ENCODE measurements at places on chromosomes 7 and 10.

DNA sequence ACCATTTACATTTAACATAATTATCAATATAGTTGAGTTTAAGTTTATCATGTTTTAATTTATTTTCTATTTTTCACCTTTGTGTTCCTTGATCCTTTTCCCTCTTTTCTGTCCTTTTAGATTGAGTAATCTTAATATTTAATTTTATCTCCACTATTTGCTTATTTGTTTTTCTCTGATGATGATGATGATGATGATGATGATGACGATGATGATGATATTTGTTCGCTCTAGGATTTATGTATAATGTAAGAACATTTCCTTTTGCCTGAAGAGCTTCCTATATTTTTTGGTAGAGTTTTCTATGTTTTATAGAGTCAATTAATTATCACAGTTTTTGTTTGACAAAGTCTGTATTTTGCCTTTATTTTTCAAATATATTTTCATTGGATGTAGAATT, 104.2 kb downstream of the GLRX3 start:
- no peak for DNase-seq

DNA sequence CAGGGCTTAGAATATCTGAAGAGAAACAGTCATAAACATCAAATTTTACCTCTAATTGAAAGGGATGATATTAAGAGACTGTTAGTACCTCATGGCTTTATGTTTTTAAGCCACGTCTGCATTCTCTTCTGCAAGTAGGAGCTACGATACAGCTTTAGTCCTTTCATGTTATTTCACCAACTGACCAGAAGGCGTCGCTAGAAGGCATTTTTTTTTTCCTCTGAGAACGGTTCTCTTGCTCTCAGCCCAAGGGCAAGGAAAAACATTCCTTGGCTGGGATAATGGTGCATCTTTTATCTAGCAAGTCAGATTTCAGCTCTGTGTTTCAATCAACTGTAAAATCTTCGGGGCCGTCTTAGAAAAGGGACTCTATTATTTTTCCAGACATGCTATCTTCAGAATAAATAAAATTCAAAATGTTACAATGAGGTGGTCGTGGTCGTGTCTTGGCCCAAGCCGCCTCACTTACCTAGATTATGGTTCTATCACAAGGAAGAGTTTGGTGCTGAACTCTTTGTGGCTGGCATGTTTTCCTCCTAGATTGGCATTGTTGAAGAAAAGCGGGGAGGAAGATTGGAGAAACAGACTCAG, 41.6 kb upstream of the LYZL2 start:
- DNase-seq, result no peak

DNA sequence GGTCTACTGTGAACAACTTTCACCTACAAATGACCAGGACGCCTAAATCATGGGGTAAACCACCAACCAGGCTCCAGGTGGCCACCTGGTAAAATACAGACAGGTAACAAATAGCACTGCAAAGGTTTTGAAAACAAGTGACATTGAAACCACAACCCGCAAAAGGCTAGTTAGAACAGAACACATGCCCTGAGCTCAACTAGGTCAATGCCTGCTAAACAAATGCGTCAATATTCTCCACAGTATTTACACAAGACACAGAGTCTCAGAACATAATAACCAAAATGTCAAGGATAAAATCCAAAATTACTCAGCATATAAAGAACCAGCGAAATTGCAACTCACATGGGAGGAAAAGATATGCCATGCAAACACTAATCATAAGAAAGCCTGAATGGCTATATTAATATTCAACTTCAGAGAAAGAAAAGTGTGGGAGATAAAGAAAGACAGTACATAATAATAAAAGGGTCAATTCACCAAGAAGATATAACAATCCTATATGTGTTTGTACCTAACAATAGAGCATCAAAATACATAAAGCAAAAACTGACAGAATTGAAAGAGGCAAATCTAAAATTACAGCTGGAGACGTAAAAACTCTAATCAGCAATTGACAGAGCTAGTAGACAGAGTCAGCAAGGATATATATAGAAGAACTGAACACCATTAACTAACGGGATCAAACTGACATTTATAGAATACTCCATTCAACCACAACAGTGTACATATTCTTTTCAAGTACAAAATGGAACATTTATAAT, 47.6 kb downstream of the SMURF1 start:
- DNase-seq, result no peak

GRCh38 chr7:128458956-128459355, 3.3 kb downstream of the HILPDA start:
- DNase-seq, result no peak

GRCh38 chr7:128356546-128357216, 4.8 kb downstream of the PRRT4 start:
- DNase-seq, result no peak

GRCh38 chr7:1639532-1640175, 30.4 kb upstream of the ELFN1 start:
- DNase-seq, result no peak

DNA sequence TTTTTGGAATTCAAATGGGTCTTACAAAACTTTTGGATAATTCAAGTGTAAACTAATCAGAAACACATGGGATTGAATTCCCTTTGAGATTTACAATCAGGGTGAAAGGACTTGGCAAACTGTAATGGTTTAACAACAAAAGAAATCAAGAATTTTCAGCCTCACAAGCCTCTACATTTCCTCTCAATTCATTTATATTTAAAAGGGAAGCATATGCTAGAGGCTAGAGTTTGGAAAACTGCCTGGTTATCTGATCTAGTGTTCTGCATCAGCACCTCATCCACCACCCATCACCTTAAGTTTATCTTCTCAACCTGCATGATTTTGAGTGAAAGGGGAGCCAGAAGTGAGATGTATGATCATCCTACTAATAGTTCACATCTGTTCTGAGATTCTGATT, 120.7 kb downstream of the TES start:
- DNase-seq, result no peak

GRCh38 chr7:77626586-77627308, 69.5 kb upstream of the RSBN1L start:
- DNase-seq, result no peak

- DNase-seq, result no peak
These were observed 27.1 kb downstream of the VIPR2 start for GRCh38 chr7:159117366-159118196.

GRCh38 chr7:151095828-151096475, 9.7 kb downstream of the AGAP3 start:
- DNase-seq, result no peak

- no peak for DNase-seq
These were observed 14.4 kb downstream of the DGKI start for GRCh38 chr7:137832382-137832781.

DNA sequence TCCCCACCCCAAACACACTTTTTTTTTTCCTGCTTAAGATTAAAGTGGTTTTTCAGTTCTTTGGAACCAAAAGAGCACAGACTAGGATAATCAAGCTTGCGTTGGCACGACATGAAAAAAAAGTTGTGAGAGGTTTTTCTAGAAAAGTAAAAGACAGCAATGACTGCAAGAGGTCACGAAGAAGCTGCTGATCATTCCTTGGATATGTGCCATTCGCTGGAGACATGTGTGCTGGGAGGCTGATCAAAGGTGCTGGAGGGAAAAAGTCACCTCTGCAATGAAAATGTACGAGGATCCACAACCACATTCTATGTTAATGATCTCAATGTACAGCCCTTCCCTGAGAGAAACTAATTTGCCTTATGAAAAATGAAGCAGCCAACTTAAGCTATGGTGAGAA, 5.4 kb downstream of the AKR1B1 start:
- DNase-seq, result no peak

GRCh38 chr10:33132626-33133025, 174.6 kb upstream of the ITGB1 start:
- DNase-seq, result no peak

- no peak for DNase-seq
These were observed 329.3 kb downstream of the ELMO1 start for GRCh38 chr7:37119296-37119860.

GRCh38 chr7:45585628-45586027, 11.5 kb downstream of the ADCY1 start:
- DNase-seq, result no peak

DNA sequence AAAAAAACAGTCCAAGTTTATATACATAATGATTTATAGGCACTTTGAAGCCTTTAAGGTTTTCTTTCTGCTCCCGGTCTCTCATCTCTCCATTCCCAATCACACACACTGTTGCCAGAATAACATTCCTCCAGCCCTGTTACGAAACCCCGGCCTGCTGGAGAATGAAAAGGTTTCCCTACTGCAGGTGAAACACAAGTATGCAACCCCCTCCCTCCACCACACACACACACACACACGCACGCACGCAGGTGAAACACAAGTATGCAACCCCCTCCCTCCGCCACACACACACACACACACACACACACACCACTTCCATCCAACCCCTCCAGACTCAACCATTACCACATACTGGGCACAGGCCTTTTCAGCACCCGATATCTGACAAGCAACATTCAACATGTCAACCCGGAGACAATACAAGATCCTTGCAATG, 87.5 kb downstream of the PARD3 start:
- DNase-seq, result no peak

DNA sequence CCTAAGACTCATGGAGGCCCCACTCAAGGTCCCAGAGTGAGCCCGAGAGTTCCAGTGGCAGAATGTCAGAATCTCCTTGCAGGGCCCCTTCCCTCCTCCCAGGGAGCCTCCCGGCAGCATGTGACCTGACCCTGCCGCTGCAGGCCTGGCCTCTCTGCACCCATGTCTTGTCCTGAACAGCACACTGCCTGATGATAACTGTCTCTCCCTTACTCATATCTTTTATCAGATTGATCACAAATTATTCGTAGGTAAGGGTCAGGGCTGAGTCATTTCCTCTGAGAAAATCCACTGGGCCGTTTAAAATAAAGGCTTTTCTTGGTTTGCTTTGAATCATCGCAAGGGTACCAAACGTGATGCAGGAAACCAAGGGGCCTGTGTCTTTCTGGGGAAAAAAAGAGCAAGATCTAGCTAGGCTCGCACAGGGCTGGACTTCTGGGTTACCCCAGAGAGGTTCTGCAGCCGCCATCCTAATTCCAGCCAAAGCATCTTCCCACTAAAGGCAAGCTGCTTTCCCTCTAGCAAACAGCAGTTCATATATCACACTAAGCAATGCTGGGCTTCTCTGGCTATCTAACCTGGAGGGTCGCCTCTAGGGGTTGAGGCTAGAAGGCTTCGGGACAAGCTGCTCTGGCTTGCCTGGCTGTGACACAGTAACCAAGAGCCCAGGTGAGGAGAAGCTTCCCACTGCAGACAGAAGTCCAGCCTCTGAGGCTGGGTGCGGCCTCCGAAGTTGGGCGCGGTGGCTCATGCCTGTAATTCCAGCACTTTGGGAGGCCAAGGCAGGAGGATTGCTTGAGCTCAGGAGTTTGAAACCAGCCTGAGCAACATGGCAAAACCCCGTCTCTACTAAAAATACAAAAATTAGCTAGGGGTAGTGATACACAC, 104.9 kb downstream of the SPDYE5 start:
- DNase-seq, result peak; percentile 6

GRCh38 chr10:96619120-96619519, 32.3 kb upstream of the TM9SF3 start:
- no peak for DNase-seq

GRCh38 chr7:158672975-158673374, 31.6 kb downstream of the NCAPG2 start:
- no peak for DNase-seq

DNA sequence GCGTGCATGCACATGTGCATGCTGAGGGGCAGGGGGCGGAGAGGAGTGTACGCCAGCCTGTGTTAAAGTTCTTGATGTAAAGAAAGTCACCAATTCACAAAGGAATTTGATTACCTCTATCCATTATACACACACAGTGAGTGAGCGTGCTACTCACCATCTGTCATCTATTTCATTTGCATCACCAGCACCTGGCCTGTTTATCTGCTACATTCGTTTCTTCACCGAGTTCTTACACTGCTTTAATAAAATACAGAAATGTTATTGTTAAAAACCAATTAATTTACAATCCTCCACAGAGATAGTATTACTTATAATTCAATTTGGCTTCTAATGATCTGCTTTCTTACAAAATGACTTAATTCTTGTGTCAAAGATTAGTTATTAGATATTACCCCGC, 32.6 kb downstream of the NEUROD6 start:
- DNase-seq, result no peak

DNA sequence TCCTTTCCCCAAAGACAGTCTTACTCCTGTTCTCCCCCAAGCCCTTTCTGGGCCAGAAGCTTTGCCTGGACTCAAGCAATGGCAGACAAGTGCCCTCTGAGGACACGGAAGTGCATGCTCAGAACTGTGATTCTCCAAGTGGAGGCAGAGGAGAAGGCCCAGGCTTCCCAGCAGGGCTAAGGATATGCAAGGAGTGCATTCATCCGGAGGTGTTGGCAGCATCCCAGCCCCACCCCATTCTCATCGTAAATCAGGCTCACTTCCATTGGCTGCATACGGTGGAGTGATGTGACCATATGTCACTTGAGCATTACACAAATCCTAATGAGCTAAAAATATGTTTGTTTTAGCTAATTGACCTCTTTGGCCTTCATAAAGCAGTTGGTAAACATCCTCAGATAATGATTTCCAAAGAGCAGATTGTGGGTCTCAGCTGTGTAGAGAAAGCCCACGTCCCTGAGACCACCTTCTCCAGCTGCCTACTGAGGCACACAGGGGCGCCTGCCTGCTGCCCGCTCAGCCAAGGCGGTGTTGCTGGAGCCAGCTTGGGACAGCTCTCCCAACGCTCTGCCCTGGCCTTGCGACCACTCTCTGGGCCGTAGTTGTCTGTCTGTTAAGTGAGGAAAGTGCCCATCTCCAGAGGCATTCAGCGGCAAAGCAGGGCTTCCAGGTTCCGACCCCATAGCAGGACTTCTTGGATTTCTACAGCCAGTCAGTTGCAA, 1.4 kb upstream of the RBP3 start:
- DNase-seq, result no peak

DNA sequence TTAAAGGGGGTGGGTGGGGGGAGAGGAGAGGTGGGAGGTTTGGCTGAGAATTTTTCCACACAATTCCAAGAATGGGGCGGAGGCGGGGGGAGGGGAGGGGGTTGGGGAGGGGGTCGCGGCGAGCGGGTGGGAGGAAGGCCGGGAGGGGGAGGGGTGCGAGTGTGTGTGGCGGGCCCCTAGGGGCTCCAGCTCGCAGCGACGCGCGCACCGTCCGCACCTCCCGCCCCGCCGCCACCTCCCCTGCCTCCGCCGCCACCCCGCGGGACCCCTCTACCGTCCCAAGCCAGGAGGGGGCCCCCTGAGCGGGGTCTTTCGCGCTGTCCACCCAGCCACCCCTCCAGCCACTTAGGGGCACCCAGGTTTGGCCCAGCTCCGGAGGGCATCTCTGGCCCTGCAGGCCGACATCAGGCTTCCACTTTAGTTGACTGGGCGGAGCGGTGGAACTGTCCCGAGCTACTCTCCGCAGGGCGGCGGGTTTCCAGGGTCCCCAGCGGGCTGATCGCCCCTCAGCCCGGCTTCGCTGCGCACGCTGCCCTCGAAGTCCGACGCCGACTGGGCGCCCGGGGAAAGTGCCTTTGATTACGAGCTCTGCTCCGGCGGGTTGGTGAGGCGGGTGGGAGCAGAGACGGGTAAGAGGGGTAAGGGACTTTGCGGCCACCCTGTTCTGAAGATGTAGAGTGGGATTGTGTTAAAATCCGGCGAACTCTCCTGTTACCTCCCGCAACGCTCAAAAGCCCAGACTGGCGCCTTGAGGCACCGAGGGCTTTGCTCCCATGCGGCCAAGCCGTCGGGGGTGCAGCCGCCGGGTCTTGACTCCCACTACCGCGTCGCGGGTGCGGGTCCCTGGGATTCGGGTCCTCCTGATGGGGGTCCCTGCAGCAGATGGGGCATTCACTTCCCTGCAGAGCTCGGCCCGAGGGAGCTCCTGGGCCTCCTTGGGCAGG, 1.8 kb upstream of the VAX1 start:
- DNase-seq, result no peak

Data from non-pigmented ciliary epithelial cell (primary cell).